ENCODE measurements at places on chromosomes 5 and 9.

GRCh38 chr5:125411744-125412560 is 665.5 kb upstream of the ZNF608 start:
- peak; percentile 60 for DNase-seq

GRCh38 chr5:61926911-61927310 is 379.1 kb upstream of the KIF2A start:
- DNase-seq = no peak

DNA sequence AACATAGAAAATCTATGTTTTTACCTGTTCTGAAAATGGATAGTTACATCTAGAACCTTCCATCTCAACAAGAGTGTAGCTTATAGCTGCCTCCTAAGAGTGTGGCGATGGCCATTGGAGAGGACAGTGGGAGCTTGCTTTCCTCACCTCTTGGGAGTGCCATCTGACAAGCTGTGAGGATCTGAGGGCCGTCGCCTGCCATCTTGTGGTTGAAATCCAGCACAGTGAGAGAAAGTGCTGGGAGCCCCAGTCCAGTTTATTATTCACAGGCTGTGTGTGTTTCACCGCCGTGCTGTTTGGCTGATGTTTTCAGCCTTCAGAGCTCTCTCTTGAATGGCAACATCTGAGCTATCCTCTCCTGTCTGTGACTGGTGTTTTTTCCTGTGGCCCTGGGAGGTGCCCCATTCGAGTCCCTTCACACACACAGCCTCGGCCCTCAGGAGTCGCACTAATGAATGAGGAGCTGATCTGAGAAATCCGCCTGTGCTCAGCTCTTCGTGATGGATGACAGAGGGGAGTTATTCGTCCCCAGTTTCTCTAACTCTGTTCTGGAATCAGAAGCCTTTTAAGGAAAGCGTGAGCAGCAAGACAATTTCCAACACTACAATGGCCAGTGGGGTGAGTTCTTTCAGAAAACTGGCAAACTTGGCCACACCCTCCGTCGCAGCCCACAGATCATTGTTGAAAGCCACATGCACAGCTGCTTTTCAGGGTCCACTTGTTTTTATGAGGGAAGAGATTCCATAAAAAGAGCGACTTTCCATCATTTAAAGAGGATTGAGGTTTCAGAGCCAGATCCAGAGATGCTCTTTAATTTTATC is 170.3 kb downstream of the PDZD2 start:
- peak; percentile 68 for DNase-seq

- no peak for DNase-seq
These were observed 469.0 kb downstream of the CDH9 start for GRCh38 chr5:26569241-26569928.

All from RCC 7860 (cell line).